ENCODE measurements at places on chromosomes 12 and 14. TPM values are rescaled to one million over a fixed set of nuclear protein-coding genes. Genes with fewer than 3 reads are reported as not detected.

PTPRB gene
- 3.3 TPM for total RNA-seq

ZFYVE1 gene
- 10.8 TPM for total RNA-seq

IL23A gene
- total RNA-seq: 2.9 TPM

GLS2 gene
- 14.8 TPM for total RNA-seq

DNA sequence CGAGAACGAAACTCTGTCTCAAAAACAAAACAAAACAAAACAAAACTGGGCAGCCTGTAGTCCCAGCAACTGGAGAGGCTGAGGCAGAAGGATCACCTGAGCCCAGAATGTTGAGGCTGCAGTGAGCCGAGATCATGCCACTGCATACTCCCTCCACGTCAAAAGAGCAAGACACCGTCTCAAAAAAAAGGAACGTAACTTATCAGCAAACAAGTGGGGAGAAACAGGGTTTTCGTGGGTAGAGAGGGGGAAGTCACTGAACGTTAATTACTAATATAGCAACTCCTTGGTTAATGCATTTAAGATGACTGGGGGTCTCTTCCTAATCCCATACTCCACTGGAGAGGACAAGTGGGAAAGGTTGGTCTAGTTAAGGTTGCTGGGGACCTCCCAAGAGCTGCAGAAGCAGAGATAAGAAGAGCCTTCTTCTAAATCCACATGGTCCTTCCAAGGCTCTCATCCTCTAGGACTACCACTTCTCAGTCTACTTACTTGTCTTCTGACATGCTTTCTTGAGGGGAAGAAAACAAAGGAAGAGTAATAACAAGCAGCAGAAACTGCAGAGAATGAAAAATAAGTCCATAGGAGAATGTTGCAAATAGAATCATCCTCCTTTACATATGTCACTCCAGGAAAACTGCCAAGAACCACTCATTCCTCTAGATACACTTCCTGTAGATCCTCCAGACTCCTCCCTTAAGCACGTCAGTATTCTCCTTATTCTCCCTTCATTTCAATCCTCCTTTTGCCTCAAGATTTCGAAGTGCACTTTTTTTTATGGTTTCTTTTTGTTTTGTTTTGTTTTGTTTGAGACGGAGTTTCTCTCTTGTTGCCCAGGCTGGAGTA, 5.8 kb downstream of the NUMB start:
- no peak overlapping the region for H3K4me3 ChIP-seq
- H3K27me3 ChIP-seq: no peaks in the 10 kb centered on the region
- no peak for DNase-seq
- peaks cover 16% of the 10 kb centered on the region for H3K4me1 ChIP-seq
- H3K27ac ChIP-seq: peak overlapping the region; percentile 26

DNA sequence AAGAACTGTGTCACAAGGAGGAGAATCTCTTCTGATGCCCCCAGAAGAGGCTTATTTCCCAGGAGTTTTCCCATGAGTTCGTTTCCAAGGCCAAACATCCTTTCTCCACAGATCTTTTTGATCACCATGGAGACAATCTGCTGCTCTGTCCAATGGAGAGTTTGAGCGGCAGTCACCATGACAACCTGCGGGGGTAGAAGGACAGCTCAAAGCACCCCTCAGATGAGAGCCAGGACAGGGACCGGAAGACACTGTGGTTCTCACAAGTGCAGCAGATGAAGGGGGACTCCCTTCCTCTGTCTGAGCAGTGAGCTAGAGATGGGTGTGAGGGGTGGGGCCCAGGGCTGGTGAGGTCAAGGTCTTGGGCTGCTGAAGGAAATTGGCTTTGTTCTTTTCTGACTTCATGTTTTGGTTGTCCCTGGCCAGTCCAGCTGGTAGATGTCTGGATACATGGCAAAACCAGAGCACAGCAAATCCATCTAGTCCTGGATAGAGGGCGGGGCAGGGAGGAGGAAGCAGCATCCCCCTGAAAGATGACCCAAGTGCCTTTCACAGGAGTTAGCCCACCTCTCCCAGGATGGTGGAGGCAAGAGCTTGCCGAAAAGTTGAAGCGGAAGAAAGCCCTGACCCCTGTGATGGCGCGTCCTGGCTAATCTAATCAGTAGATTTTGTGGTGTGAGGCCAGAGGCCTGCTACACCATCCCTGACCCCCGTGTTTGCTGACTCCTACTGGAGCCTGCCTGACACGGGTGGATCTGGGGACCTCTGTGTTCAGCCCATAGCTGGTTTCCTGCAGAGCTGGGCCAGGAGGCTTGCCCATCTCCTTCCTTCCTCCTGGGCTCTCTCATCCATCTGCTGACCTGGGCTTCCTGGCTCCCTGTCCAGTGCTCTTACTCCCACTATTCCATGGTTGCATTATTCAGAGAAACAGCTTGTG, 24.4 kb downstream of the DHRS2 start:
- no peaks in the 10 kb centered on the region for H3K36me3 ChIP-seq
- no peak for DNase-seq
- peaks cover 3% of the 10 kb centered on the region for H3K27me3 ChIP-seq
- H3K4me3 ChIP-seq: no peak overlapping the region
- H3K4me1 ChIP-seq: no peaks in the 10 kb centered on the region

GRCh38 chr14:50979941-50980850, 35.9 kb upstream of the PYGL start:
- no peaks in the 10 kb centered on the region for H3K27me3 ChIP-seq
- no peaks in the 10 kb centered on the region for H3K36me3 ChIP-seq
- H3K27ac ChIP-seq: no peak overlapping the region
- peaks cover 23% of the 10 kb centered on the region for H3K4me1 ChIP-seq

DNA sequence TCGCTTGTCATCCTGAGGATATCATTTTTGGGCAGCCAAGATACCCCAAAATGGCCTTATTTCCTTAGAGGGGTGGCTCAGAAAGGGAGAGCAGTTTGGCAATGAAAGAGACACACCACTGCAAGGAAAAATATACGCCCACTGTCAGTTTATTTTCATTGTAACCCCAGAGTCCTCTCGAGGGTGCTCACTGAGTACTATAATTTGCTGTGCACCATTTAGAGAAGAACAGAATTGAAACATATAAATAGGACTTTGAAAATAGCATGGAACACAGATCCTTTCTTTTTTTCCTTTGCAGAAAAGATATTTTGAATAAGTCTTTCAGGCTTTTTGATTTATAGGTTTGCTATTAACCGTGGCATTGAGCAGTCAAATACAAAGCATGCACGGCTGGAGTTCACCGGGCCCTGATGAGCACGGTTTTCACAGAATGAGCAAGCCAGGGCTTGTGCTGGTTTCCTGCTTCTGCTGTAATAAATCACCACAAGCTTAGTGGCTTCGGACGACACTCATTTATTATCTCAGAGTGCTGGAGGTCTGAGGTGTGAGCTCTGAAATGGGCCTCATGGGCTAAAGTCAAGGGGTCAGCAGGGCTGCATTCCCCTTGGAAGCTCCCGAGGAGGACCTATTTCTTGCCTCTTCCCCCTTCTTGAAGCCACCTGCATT, 152.3 kb downstream of the ZNF664 start:
- no peak overlapping the region for H3K27ac ChIP-seq
- peaks cover 15% of the 10 kb centered on the region for H3K27me3 ChIP-seq
- DNase-seq: no peak
- no peak overlapping the region for H3K4me3 ChIP-seq
- H3K36me3 ChIP-seq: 0 out of 2 replicates have a peak, but pooled peaks cover 4% of the 10 kb centered on the region

DNA sequence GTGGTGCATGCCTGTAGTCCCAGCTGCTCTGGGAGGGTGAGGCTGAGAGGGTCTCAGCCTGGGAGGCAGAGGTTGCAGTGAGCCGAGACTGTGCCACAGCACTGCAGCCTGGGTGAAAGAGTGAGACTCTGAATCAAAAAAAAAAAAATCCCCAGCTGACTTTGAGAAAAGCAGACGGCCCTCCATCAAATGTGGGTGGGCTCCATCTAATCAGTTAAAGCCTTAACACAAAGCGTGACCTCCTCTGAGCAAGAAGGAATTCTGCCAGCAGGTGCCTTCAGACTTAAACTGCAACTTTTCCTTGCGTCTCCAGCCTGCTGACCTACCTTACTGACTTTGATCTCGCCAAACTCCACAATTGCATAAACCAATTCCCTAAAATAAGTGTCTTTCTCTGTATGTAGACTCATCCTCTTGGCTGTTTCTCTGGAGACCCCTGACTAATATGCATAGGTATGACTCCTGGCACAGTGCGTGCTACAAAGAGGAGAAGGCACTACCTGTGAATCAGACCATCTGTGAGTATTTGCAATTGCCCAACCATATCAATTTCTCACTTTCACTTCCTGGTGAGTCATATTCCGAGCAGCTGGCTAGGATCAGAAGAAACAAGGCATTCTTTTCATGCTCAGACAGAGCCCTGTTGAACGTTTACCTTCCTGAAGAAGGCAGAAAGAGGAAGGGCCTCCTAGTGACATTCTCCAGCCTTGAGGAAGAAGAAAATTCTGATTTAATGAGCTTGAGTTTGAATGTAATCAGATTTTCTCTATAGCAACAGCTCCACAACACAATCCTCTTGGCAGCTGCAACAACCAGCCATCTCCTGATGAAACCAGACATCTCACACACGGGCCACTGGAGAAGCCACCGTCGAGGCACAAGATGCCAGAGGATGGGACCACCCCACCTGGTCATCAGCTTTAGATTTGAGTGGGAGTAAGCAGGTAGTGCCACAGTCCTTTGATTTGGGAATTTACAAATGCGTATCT, 54.3 kb downstream of the CLMN start:
- peaks cover 11% of the 10 kb centered on the region for H3K4me1 ChIP-seq
- H3K27me3 ChIP-seq: no peaks in the 10 kb centered on the region
- no peaks in the 10 kb centered on the region for H3K36me3 ChIP-seq
- H3K4me3 ChIP-seq: no peak overlapping the region
- H3K27ac ChIP-seq: no peak overlapping the region

GRCh38 chr12:57164966-57165625, 17.7 kb upstream of the LRP1-AS start:
- no peaks in the 10 kb centered on the region for H3K27me3 ChIP-seq
- no peak for DNase-seq
- H3K4me1 ChIP-seq: no peaks in the 10 kb centered on the region
- no peak overlapping the region for H3K4me3 ChIP-seq
- peaks cover 77% of the 10 kb centered on the region for H3K36me3 ChIP-seq

DNA sequence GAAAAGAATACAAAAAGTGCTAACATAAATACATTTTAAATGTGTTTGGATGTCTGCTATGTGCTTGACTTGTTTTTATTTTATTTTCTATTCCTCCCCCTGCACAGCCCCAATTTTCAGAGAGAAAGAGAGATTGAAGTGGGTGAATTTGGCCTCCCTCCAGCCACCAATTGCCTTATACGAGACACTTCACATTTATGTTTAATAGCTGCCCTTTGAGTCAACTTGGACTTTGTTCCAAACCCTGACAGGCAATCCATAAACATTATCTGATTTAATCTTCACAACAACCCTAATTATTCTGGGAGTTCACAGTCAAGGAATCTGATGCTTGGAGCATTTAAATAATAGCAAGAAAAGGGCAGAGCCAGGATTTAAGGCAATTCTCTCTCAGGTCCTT, 161.7 kb downstream of the SLC15A4 start:
- DNase-seq: no peak
- H3K4me1 ChIP-seq: no peaks in the 10 kb centered on the region
- H3K27ac ChIP-seq: no peak overlapping the region
- peaks cover 14% of the 10 kb centered on the region for H3K27me3 ChIP-seq
- H3K4me3 ChIP-seq: no peak overlapping the region
- peaks cover 61% of the 10 kb centered on the region for H3K36me3 ChIP-seq

DNA sequence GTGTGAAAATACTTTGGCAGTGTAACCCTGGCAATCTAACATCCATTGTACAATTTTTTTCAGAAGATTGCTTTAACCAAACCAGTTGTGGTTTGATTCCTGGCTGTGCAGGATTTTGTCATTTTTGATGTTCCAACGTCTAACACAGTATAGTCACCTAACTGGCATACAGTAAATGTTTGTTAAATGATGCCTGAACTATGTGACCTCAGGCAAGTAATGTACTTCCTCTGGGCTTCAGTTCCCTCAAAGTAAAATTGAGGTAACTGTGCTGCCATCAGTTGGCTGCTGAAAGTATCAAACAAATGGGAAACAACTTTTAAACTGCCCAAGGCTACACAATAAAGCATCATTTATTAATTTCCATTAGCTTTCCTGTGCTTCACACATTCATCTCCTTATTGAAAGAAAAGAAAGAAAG, 4.3 kb downstream of the TM7SF3 start:
- H3K4me3 ChIP-seq: no peak overlapping the region
- H3K27me3 ChIP-seq: no peaks in the 10 kb centered on the region
- H3K36me3 ChIP-seq: no peaks in the 10 kb centered on the region
- DNase-seq: no peak
- peak overlapping the region; percentile 23 for H3K27ac ChIP-seq

DNA sequence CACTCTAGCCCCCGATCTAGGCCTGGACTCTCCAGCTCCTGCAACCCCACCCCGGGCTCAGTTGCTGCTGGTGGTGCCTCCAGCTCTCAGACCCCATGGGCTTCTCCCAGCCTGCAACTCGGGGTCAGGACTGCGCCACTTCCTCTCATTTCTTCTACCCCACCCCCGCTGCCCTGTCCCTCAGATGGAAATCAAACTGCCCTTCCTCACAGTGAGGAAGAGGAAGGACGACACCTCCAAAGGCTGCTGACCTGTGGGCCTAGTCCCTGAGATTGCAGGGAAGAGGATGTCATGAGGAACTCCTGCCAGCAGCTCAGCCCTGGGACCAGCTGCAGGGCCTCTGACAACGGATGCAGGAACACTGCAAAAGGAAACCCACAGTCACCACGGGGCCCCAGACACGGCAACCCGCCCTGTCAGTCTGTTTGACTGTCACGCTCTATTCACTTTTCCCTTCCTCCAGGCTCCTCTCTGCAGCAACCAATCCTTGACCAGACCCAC, 29.3 kb upstream of the PNMA1 start:
- no peaks in the 10 kb centered on the region for H3K27me3 ChIP-seq
- H3K4me1 ChIP-seq: peaks cover 65% of the 10 kb centered on the region
- DNase-seq: no peak
- H3K27ac ChIP-seq: peak overlapping the region; percentile 68
- H3K36me3 ChIP-seq: no peaks in the 10 kb centered on the region

GRCh38 chr14:52271538-52271937, 4.0 kb downstream of the PTGDR start:
- H3K36me3 ChIP-seq: no peaks in the 10 kb centered on the region
- no peak overlapping the region for H3K27ac ChIP-seq

DNA sequence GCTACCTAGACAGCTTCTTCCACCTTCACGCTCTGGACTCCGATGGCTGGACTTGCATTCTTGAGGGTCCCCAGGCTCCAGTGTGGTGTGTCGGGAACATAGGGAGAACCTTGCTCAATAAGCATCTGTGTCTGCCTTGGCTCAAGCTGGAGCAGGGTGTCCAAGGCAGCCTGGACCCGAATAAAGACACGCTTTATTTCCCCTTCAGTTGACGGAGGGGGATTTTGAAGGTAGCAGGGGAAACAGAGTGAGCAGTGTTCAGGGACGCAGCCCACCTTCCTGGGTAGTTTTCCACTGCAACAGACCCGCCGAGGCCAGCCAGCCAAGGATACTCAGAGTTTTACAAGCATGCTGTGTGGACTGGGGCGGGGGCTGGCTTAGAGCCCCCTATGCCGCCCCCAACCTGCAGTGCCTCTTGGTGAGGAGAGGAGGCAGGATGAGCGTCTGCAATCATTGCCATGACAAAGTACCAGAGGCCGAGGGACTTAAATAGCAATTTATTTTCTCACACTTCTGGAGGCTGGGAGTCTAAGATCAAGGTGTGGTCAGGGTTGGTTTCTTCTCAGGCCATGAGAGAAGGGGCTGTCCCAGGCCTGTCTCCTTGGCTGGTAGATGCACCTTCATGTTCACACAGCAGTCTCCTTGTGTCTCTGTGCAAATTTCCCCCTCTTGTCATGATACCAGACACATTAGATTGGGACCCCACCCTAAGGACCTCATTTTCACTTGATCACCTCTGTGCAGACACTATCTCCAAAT, 201.2 kb downstream of the CHST11 start:
- 0 out of 2 replicates have a peak overlapping the region, but pooled peaks have one; percentile 14 for H3K27ac ChIP-seq
- no peaks in the 10 kb centered on the region for H3K27me3 ChIP-seq
- H3K36me3 ChIP-seq: no peaks in the 10 kb centered on the region
- DNase-seq: no peak
- H3K4me1 ChIP-seq: peaks cover 48% of the 10 kb centered on the region
